ENCODE measurements at places on chromosomes 3 and 15.

- no peak for DNase-seq
Measured at GRCh38 chr3:194330579-194330978, 20.5 kb downstream of the CPN2 start.

DNA sequence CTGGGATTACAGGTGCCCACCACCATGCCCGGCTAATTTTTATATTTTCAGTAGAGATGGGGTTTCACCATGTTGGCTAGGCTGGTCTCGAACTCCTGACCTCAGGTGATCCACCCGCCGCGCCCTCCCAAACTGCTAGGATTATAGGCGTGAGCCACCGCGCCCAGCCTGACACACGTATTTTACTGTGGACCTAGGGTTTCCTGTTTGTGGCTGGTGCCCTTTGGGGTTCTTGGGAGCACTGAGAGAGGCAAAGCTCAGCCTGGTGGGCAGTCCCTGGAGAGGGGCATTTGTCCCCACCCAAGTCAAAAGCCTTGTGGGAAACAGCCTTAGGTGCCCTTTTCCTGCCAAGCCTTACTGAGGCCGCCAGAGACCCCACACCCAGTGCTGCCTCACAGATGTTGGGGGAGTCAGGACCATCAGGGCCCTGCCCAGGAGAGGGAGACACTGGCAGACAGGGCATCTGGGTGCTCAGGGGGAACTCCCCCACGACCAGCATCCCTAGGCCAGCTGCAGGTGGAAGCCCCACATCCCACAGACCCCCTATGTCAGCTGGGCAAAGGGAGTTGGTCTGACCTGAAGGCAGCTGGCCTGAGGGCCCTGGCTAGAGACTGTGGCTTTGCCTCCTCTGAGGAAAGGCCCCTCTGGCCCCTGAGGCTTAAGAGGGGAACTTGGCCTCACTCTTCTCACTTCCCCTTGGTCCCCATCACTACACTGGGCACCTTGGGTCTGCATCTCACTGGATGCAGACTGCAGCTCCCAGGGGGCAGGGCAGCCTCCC is 35.1 kb downstream of the DNAH1 start:
- no peak for DNase-seq

DNA sequence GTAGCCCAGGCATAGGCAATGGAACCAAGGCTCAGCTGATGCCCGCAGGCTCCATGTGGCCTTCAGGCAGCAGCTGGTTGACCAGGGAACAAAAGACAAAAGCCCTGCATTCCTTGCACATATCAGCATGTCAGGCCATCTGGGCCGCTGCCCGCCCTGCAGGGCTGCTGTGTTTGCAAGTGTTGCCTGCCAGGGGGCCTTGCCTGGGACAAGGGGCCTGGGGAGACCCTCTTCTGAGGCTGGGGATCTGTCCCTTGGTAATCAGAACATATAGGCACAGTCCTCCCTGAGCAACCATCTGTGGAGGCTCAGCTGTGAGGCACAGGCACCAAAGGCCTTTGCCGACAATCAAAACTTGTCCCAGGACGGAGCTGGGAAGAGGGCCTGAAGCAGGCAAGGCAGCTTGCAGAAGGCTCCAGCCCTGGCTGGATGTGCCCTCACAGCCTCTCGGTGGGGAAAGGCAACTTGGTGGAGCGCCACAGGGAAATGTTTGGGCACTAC is 138.2 kb downstream of the TPRA1 start:
- DNase-seq, result no peak

- no peak for DNase-seq
Measured at GRCh38 chr15:36954486-36954885, 145.9 kb downstream of the MEIS2 start.

DNA sequence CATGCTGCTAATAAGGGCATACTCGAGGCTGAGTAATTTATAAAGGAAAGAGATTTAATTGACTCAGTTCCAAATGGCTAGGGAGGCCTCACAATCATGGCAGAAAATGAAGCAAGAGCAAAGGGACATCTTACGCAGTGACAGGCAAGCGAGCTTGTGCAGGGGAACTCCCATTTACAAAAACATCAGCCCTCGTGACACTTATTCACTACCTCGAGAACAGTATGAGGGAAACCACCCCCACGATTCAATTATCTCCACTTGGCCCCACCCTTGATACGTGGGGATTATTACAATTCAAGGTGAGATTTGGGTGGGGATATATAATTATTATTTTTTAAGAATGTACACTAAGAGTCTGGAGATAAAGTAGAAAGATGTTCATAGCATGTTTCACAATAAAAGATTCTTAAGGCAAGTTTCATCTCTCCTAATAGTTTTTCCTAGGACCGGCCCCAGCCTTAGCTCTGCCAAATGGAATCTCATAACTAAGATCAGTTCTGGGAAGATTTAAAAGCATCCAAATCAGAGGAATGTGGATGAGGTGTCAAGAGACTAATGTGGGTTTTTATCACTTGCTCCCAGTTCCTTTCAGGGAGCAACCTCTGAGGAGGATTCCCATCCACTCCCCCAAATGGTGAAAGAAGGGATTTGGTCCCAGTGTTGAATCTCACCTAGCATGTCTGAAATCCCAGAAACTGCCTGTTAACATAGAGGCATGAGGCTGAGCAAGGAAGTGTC is 221.0 kb downstream of the ZMAT3 start:
- DNase-seq, result no peak

GRCh38 chr3:35291471-35292236 is 347.7 kb upstream of the ARPP21 start:
- DNase-seq, result no peak

DNA sequence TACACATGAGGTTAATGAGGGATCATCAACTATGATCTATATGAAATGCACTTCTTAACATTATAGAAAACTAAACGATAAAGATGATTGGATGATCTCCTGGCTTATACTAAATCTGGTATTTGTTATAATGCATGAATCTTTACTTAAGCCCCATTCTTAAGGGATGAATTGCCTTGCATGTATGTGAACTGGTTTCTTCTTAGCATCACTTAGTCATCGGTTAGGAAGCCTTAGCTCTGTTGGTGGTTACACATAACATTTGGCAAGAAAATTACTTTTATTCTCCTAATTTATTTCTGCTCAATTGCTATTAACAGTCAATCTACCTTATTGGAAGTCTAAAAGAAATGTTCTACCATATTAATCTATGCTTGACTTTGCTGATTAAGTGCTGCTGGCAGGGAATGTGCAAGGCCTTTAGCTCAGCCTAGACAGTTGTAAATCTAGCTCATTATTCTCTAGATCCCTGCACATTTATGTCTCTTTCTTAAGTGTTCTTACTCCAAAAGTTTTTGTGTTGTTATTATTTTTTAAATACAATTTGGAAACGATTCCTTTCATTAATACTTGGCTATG is 356.0 kb downstream of the ZPLD1 start:
- no peak for DNase-seq

GRCh38 chr15:68230157-68231100 is 901 bp upstream of the CLN6 start:
- DNase-seq, result no peak

DNA sequence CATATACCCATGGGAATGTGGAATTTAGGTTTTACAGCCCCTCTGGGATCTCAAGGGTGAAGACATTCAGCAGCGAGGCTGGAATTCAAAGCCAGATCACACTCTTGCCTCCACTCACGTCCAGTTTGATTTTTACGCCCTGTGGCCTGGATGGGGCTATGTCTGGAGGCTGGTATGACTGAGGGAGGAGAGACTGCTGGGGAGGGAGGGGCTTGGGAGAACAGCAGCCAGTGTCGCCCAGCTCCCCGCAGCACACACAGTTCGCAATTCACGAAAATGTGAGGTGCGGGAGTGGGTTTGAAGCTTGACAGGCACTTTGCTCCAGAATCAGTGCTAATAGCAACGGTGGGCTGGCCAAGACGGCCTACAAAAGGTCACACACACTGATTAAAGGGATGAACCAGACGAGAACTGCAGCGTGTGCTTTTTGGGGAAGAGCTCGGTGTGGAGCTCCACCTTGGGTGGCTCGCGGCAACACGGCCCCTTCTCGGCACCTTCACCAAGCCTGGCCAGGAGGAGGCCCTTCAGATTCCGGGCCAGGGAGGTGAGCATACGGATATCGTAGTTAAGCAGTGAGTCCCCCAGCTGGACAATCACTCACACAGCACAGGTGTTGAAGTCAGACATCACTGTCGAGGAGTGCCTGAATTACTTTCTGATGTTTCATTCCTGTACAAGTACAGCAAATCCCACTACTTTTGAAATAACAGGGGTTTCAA is 16.4 kb downstream of the EHD4 start:
- DNase-seq, result no peak

DNA sequence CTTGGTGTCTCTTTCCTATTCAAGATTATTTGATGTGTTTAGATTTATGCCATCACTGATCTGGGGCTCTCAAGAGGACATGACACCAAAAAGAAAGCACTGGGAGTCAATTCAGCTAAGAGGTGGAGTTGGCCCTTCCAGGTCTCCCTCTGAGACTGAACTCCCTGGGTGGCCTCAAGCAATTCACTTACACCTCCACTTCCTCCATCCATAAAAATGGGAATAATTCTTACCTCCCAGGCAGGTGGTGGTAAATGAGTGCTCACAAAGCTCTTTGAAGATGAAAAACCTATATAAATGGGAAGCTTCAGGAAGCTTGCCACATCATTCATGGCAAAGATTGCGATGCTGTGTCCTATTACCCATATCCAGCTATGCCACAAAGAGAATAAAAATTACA is 59.2 kb upstream of the ICE2 start:
- no peak for DNase-seq

All from NCI-H2107 (cell line).